ENCODE measurements at places on chromosomes 12 and 14. TPM values are rescaled to one million over a fixed set of nuclear protein-coding genes. Genes with fewer than 3 reads are reported as not detected.

DNA sequence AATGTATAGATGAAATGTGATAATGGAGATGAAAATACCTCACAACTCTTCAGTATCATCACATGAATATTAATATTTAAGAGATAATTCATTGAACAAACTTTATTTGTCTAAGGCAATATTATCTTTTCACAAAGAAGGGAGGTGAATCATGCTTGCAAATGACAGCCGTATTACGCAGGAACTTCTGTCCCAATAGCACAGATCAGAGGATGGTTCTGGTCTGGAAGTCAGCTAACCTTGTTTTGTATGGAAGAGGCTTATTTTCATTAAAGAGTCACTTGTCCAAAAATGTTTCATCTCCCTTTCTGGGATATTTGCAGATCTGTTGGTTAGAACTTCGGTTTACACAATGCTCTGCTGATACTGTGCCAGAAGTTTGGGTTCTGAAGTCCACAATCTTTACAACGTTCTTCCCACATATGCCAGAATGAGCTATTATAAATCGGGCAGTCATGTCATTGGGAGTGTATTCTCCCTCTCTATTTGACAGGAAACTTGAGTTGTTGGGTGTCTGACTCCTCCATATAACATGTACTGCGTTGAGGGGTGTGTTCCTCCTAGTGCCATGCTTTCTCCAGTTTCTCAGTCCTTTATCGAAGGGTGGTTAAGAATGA is 29.8 kb downstream of the YY1 start:
- no peak for DNase-seq
- no peaks in the 10 kb centered on the region for H3K27me3 ChIP-seq
- H3K4me3 ChIP-seq = no peak overlapping the region
- peaks cover 10% of the 10 kb centered on the region for H3K4me1 ChIP-seq
- peaks cover 24% of the 10 kb centered on the region for H3K36me3 ChIP-seq

The PRH1 gene
- total RNA-seq = 7.8 TPM

The KITLG gene
- 68.1 TPM for total RNA-seq

The HOXC11 gene
- total RNA-seq = not detected

GRCh38 chr12:87671757-87672156 is 357.4 kb downstream of the C12orf50 start:
- H3K36me3 ChIP-seq = no peaks in the 10 kb centered on the region
- H3K27ac ChIP-seq = no peak overlapping the region
- H3K4me1 ChIP-seq = no peaks in the 10 kb centered on the region
- no peak overlapping the region for H3K4me3 ChIP-seq
- no peak for DNase-seq

DNA sequence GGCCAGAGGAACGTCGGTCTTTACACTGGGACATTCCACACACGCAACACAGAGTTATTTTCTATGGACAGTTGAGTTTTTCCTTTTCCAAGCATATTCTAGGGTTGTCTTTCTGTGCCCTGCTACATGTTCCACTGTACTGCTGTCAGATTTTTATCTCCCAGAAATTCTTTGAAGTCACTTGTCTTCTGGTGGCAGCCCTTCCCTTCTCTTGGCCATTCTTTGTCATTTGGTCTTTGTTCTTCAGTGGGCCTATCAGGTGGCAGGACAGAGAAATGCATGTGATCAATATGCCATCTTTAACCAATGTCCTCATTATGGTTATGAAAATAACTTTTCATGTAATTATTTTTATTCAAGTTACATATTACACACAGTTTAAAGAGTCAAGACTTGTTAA is 36.3 kb downstream of the MARK3 start:
- peaks cover 15% of the 10 kb centered on the region for H3K4me1 ChIP-seq
- peaks cover 4% of the 10 kb centered on the region for H3K36me3 ChIP-seq
- no peak overlapping the region for H3K4me3 ChIP-seq
- H3K27me3 ChIP-seq = no peaks in the 10 kb centered on the region

The KRT81 gene
- total RNA-seq = not detected

DNA sequence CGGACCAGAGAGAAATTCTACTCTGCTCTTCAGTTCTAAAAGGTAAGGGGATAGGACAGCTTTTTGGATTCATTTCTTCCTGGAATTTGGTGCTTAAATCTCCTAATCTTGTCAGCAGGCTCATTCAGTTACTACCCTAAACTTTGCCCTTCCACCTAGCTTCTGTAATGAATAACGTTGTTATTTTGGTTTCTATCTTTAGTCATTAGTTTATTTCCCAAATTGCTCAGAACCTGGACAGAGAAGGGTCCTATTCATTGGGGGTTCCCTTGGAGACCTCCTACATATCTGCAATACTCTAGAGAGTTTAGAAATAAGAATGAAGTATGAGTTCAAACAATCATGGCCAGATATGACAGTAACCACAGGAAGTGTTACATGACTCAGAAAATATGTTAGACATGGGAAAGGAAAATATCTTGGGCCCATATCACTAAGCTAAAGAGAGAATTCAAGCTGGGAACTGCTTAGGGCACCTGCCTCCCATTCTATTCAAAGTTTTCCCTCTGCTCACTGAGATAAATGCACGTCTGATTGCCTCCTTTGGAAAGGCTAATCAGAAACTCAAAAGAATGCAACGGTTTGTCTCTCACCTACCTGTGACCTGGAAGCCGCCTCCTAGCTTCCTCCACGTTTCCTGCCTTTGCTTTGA is 87.9 kb downstream of the GAS2L3 start:
- no peak overlapping the region for H3K4me3 ChIP-seq
- no peaks in the 10 kb centered on the region for H3K36me3 ChIP-seq

The KLRC3 gene
- total RNA-seq = not detected

GRCh38 chr14:106459971-106460730 is 933.8 kb downstream of the TMEM121 start:
- H3K36me3 ChIP-seq = no peaks in the 10 kb centered on the region
- no peaks in the 10 kb centered on the region for H3K4me1 ChIP-seq
- H3K27ac ChIP-seq = no peak overlapping the region
- H3K4me3 ChIP-seq = no peak overlapping the region

GRCh38 chr14:19800282-19801117 is 3.1 kb upstream of the OR4N2 start:
- no peaks in the 10 kb centered on the region for H3K4me1 ChIP-seq
- H3K27ac ChIP-seq = no peak overlapping the region
- H3K27me3 ChIP-seq = no peaks in the 10 kb centered on the region

- H3K27ac ChIP-seq = no peak overlapping the region
- DNase-seq = no peak
- no peaks in the 10 kb centered on the region for H3K4me1 ChIP-seq
- no peaks in the 10 kb centered on the region for H3K27me3 ChIP-seq
Observed at GRCh38 chr12:5503774-5504173, 71.9 kb downstream of the NTF3 start.

The CCDC88C gene
- 34.1 TPM for total RNA-seq

Measured in upper lobe of right lung (tissue), 1 donor.